SIG-M5 (cell line): ENCODE measurements at places on chromosomes 2 and 18.

DNA sequence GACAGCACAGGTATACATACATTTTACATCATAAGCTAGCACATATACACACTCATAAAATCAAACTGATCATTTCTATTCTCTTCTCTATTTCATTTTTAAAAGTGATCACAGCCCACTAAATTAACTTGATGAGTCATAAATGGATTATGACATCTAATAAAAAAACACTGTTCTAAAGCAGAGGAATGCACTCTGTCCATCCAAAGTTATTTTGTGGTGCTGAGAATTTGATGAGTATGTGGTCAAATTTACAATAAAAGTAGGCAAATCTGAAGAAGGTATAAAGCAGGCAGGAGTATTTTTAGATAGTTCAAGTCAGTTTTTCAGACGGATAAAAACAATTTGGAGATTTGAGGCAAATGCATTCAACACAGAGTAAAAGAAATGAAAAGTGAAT is 104.4 kb downstream of the NOL4 start:
- DNase-seq = no peak

GRCh38 chr18:74154716-74155115 is 6.4 kb downstream of the TIMM21 start:
- DNase-seq = no peak

GRCh38 chr2:129759472-129760010 is 219.9 kb upstream of the RAB6C start:
- DNase-seq = no peak

DNA sequence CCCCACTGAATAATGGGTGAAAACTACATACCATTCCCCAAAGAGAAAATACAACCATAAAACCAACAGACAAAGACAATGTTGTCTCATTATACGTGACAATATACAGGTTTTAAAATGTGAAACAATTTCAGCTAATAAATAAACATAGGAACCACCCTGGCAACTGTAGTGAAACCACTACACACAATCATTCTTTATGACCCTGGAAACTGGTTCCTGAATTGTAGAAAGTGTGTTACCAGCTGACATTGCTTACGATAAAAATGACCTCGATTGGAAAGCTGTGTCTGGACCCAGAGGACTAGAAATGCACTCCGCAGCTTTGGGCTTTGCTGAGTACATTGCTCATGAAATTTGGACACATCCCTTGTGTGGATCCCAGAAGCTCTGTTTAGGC is 73.9 kb upstream of the LPIN2 start:
- DNase-seq = no peak

DNA sequence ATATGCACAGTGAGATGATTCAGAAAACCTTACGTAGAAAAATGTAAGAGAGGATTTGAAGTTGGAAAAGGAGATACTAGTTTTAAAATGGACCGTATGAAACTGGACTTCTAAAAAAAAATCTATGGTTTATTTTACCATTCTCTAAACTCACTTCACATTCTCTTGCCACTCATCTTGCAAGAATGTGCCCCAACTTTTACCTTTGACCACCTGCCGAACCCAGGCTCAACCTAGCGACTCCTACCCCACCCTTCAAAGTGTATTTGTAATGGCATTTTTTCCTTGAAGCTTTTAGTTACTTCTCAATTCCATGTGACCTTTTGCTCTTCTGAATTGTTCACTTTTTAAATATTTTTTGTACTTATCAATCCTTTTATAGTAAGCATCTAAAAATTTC is 160.8 kb downstream of the PHLPP1 start:
- DNase-seq = no peak
